MCF 10A (cell line): ENCODE measurements at places on chromosomes 3 and 15. TPM values are rescaled to one million over a fixed set of nuclear protein-coding genes. Genes with fewer than 3 reads are reported as not detected.

DNA sequence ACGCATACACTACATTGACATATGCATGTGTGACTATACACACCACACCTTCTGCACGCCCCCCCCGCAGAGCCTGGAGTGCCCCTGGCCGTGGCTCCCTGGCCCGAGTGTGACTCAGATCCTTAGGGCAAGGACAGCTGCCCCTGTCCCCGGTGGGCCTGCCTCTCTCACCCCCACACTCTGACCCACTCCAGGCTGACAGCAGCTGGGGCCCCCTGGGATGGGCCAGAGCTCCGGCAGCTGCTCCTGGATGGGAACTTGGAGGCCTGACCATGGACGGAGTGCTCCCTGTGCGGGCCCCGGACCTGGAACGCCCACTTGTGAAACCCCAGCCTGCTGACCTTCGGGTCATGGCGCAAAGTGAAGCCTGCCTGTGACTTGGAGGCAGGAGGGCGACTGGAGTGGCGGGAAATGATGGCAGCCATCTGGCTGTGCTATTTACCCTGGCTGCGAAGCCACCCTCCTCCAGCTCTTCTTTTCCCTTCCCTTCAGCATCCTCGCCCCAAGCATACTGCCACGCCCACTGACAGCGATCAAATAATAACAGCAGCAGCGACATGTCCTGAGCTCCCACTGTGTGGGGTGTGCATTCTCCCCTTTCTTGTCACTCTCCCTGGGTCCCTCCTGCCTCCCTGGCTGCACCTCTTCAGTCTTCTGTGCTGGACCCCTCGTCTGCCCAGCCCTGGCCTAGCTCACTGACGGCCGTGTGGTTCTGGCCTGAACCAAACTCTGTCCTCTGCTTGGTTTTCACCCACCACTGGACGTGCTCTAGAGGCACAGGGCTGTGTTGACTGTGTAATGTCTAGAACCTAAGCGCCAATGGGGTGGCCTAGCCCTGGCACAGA is 90.7 kb upstream of the MEF2A start:
- DNase-seq = no peak

PIK3R4 gene
- total RNA-seq = 13.9 and 16.2 TPM in 2 replicates

DNA sequence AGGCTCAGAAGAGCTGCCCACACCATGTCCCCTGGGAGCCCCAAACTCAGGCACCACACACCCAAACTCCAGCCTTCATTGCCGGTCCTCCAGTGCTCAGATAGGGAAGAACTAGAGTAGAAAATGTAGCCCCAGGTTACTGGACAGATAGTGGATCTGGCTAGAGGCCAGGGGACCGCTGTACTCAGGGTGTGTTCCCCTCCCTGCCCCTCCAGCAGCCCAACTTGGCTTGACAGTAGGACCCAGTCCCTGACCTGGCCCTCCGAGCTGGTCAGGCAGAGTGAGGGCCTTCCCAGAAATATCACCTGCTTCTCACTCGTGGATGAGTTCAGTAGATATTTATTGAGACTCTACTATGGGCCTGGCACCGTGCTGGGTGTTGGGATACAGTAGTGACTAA is 100.0 kb downstream of the CORO2B start:
- no peak for DNase-seq

- no peak for DNase-seq
Measured at GRCh38 chr15:62278534-62278933, 113.4 kb upstream of the C2CD4B start.

GRCh38 chr3:135141672-135142071 is 346.6 kb downstream of the EPHB1 start:
- DNase-seq = no peak

DNA sequence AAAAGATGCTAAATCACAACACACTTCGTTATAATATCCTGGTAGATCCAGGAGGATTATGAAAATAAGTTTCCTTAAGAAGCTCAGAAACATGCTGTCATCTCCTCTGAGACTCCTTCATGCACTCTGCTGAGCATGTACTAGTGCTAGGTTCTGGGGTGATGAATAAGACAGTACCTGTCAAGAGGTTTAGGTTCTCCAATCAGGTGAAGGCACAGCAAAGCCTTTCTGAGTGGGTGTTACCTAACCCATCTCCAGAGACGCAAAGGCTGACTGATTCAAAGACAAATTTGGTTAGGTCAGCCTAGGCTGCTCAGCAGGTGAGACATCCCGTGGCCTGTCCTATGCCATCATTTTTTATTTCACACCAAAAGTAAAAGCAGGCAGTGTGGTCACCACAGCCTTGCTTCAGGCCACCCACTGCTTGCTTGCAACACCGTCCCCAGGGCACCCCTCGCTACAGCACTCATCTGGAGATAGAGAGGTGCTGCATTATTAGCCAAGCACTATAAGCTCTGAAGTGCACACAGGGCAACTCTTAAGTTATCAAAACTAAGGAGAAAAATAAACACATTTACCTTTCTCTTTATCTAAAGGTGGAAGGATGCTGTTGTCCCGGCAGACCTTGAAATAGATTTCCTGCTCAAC is 117.2 kb downstream of the TJP1 start:
- DNase-seq = no peak

GRCh38 chr15:40510201-40510600 is 39.4 kb downstream of the CHST14 start:
- no peak for DNase-seq
